SK-N-SH (cell line): ENCODE measurements at places on chromosomes 6 and 20.

DNA sequence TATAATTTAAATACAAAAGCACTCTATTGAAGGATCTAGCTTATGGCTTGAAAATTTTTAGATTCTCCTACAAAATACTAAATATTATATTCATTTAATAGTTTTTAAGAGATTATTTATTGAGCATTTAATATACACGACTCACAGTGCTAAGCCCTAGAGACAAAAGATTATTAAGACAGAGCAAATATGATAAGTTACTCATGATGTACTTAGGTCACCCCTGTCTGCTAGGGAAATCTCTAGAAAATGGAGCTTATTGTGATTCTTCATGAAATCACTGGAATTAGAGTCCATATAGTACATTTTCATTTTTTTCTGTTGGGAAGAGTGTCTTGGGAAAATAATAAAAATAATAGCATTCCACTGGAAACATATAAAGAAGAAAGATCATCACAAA is 37.8 kb downstream of the BEND6 start:
- no peak for DNase-seq

- DNase-seq, result no peak
Measured at GRCh38 chr6:39873439-39873838, 60.8 kb downstream of the MOCS1 start.

- no peak for DNase-seq
Measured at GRCh38 chr6:129153257-129153656, 270.3 kb downstream of the LAMA2 start.

- DNase-seq, result no peak
Measured at GRCh38 chr20:24833592-24833991, 115.5 kb upstream of the CST7 start.

GRCh38 chr6:33632558-33633039 is 11.5 kb downstream of the ITPR3 start:
- DNase-seq, result peak; percentile 80

GRCh38 chr20:62374331-62375152 is 7.4 kb upstream of the LAMA5 start:
- peak; percentile 57 for DNase-seq
